ENCODE measurements at places on chromosomes 1 and 21.

GRCh38 chr1:181057079-181057478 lies 23.3 kb downstream of the MR1 start:
- DNase-seq: no peak

DNA sequence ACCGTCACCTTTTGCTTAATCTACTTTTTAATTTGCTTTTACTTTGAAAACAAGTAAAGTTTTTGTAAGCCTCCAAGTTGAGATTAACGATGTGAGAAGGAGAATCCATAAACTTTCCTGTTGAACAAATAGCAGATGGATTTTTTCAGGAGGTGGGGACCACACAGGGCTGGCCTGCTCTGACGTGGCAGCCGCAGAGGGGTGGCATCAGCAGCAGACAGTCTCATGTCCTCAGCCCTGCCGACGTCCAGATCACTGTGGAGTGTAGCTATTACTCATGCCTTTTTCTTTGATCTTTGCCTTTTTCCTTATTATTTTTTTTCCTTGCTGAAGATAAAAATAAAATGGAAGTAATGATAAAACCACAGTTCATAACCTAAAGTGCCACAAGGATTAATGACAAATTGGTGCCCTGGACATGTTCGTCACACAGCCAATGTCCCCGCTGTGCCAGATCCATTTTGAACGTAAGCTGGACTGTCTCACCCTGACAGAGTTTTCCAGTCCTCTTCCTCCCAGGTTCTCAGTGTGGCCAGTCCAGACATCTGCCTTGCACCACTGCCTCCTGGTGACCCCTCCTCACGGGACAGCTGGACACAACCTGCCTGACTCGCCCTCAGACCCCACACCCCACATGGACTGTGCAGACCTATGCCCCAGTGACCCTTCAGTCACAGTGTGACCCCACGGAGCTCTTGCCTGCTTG lies 15.4 kb upstream of the ZBTB21 start:
- peak; percentile 23 for DNase-seq

GRCh38 chr1:2570332-2570731 lies 14.2 kb downstream of the TNFRSF14 start:
- DNase-seq: no peak

- DNase-seq: no peak
These were observed 106.7 kb upstream of the SLC5A9 start for GRCh38 chr1:48115835-48116234.

- DNase-seq: peak; percentile 66
These were observed 31.9 kb downstream of the OTUD7B start for GRCh38 chr1:149978547-149979023.

DNA sequence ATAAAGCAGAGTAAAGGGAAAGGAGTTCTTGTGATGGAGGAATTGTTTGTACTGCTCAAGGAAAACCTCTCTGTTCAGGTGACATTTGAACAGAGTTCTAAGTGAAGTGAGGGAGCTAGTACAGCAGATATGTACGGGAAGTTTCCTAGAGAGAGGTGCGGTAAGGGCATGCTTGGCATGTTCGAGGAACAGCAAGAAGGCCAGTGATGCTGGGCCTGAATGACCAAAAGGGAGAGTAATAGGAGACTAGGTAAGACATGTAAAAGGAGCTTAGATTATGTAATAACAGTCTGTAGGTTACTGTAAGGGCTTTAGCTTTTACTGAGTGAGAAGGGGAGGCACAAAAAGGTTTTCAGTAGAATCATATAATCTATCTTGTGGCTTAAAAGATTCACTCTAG lies 63.9 kb downstream of the PIK3R3 start:
- DNase-seq: no peak

- no peak for DNase-seq
These were observed 13.1 kb upstream of the USP1 start for GRCh38 chr1:62423580-62424242.

- no peak for DNase-seq
These were observed 131.9 kb downstream of the BACH1 start for GRCh38 chr21:29430576-29430975.

GRCh38 chr1:210438928-210439841 lies 110.5 kb downstream of the HHAT start:
- DNase-seq: peak; percentile 50

- DNase-seq: no peak
These were observed 253.4 kb downstream of the RHOU start for GRCh38 chr1:228988664-228989063.

DNA sequence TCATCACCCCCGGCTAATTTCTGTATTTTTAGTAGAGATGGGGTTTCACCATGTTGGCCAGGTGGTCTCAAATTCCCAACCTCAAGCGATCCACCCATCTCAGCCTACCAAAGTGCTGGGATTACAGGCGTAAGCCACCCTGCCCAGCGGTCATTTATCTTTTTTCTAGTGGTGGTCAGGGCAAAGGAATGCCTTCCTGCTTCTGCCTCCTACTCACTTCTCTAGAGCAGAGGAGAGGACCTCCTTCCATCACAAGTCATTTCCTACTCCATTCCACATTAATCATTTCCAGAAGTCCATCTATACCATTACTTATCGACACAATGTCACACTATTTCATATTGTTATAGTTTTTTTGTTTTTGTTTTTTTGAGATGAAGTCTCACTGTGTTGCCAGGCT lies 13.3 kb downstream of the FBXO42 start:
- no peak for DNase-seq

GRCh38 chr1:82065916-82066315 lies 265.2 kb downstream of the ADGRL2 start:
- DNase-seq: no peak

DNA sequence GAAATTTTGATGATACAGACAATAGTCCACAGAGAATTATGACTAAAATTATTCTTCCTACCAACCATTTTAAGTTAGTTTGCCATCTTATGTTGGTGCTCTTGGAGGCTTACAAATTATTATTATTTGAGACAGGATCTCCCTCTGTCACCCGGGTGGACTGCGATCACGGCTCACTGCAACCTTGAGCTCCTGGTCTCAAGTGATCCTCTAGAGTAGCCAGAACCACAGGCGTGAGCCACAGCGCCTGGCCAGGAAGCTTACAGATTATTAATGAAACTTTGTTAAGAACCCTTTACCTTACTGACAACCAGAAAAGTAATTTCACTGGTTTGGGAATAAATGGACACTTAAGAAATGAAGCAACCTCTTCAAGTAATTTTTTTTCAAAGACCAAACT lies 8.0 kb upstream of the DNAJB4 start:
- DNase-seq: no peak

Measured in choroid plexus epithelial cell (primary cell).